ENCODE measurements at places on chromosomes 16 and 17.
A peak's percentile ranks its signal among the peaks of the same experiment; 100 is the strongest.

DNA sequence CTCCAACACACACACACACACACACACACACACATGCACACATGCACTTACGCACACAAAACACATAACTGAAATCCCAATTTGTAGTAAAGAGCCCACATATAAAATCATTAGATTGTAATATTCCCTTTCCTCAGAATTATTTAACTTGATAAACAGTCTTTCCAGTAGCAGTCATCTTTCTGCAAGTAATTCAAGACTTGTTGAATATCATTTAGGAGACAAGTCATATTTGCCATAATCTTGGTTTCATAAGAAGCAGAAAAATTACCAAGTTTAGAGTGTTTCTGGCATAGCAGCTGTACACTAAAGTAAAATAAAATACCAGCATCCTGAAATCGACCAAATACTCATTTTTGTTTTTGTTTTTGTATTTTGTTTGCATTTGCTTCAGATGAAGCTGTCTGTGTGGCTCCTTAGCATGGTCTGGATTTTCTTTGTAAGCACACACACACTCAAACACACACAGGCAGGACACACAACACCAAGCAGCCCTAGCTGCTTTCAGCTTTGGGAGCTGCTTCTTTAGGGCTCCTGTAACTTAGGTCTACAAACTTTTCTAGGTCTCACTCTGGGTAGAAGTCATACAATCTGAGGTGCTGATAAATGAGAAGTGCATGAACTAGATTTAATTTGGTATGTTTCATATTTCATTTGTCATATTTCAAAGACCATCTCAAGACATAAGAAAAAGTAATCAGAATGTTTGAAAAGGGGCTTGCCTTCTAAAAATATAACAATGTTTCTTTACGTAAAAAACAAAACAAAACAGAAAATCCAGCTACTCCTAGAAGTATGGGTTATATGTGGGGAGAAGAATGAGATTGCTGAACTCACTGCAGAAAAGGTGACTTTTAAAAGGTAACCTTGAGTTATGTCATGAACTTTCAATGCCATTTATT lies 3.0 kb downstream of the SALL1 start:
- no peak for DNase-seq

DNA sequence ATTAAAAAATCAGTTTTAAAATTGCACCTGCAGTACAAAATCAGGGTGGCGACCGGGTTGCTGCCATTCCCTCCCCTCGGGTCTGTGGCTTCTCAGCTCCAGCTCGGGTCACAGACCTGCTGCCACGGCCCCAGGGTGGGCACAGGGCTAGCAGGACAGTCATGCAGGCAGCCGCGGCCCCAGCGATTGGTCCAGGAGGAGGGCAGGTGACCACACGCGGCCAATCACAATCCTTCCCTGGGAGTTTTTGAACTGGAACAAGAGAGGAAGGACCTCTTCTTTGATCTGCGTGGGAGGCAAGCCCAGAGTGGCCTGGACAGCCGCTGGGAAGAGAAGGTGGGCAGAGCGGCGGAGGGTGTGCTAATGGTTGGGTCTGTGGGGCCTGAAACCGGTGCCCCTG lies 25.5 kb downstream of the CBFA2T3 start:
- DNase-seq: no peak

- no peak for DNase-seq
Measured at GRCh38 chr17:80705988-80706387, 161.3 kb downstream of the RPTOR start.

DNA sequence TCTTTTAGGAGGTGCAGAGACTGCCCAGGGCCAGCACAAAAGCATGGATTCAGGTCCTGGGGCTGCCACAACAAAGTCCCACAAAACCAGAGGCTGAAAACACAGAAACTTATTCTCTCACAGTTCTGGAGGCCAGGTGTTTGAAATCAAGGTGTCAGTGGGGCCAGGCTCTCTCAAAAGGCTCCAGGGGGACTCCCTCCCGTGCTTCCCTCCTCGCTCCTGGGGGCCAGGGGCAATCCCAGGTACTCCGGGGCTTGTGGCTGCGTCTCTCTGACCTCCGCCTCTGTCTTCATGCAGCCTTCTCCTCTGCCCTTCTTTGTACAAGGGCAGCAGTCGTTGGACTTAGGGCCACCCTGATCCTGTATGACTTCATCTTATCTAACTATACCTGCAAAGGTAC lies 8.3 kb upstream of the RBFOX3 start:
- DNase-seq: no peak

GRCh38 chr16:70680495-70681381 lies 5.1 kb downstream of the MTSS2 start:
- DNase-seq: no peak

GRCh38 chr16:88279998-88280397 lies 102.8 kb upstream of the ZNF469 start:
- DNase-seq: no peak

GRCh38 chr17:47717261-47717697 lies 15.8 kb upstream of the TBX21 start:
- peak; percentile 72 for DNase-seq

- no peak for DNase-seq
Measured at GRCh38 chr17:75428543-75429469, 23.3 kb upstream of the GRB2 start.

GRCh38 chr17:48568499-48569239 lies 9.5 kb downstream of the HOXB4 start:
- no peak for DNase-seq

DNA sequence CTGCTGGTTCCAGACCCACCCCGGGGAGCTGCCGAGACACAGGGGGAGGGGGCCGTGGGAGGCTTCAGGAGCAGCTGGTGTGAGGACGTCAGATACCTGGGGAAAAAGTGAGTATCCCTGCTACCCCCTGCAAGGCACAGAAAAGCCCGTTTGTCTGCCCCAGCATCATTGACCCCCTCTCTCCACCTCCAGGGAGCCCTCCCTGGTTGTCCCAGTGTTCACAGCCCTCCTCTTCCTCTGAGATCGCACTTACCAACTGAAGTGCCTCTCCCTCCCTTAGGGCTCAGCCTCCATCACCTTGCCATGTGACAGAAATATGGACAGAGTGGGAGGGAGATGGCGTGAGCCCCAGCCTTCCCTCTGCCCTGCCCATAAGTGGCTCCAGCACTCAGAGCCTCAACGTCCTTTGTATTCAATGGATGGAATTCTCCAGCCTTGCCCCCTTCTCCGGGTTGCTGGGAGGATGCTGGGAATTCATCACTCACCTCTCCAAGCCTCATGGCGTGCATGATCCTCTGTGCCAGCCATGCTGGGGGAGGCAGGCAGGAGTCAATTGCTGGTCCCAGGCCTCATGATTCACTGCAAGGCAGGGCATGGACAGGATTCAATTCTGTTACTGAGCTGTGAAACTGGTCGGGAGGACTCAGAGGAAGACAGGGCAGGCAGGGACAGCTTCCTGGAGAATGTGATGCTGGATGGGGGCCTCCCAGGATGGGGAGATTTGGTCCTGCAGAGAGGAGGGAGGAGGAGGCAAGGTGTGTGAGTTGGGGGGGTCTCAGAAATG lies 14.6 kb downstream of the SPNS3 start:
- DNase-seq: no peak

- no peak for DNase-seq
Measured at GRCh38 chr16:52280086-52280485, 266.9 kb downstream of the TOX3 start.

DNA sequence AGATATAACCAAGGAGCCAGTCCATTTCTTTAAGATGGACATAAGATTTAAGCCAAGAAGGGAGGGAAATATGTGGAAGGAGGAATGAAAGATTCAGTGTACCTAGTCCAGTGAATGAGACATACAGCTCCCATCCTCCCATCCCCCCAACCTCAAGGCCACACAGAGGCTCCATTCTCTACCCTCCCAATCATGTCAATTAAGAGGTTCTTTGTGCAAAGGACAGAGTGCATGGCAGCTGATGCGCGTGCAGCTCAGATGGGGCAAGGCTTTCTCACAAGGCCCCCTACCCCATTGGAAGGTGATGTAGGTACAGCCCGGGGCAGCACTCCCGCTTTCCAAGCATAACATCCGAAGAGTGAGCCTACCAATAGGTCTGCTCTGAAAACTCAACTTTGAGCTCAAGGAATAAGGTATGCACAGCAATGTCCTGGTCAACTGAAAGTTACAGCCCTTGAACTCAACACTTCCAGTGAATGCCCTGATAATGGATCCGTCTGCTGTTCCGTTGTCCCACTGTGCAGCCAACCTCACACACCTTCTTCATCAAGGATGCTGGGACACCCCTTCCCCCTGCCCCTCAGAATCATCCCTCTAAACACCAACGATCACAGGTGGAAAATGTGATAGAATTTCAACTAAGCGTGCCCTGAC lies 458.1 kb downstream of the SOX9 start:
- DNase-seq: no peak

DNA sequence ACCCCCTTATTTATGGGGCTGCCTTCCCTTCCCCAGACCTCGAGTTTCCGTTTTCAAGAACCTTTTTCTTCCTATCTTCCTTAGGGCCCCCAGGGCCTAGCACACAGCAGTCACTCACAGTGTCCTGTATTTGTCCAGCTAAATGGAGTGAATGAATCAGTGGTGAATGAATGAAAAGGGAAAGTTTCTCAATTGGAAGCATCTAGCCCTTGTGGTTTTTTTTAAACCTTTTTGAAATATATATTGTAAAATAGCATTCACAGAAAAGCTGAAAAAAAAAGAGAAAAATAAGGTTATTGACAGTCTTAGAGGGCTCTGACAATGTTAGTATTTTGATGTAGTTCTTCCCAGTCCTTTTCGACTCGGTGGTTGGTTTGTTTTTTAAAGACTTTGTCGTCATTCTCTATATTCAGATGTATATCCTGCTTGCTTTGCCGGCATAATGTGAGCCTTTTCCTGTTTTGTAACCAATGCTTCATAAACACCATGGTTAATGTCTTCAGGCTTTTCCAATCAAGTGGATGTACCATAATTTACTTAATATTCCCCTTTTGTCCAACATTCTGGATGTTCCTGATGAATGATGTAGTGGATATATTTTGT lies 45.3 kb downstream of the RAI1 start:
- DNase-seq: no peak

DNA sequence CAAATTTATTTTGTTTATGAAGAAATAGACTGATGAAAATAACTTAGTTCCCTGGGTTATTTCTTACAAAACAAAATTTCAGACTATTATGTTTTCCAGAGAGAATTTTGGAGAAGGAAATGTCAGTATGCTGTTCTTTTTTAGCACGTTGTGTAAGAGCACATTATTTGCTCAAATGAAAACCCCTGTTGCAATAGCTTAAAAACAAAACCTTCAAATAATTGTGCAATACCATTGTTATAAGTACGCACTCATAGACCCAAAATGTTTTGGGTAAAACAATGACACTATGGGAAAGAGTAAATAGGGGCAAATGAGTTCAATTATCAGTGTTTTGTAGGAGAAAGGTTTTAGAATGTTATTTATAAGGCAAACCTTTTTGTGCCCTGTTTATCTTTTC lies 18.2 kb downstream of the VMP1 start:
- no peak for DNase-seq

GRCh38 chr17:58086953-58087352 lies 3.7 kb downstream of the DYNLL2 start:
- DNase-seq: no peak

GRCh38 chr17:17120701-17121100 lies 78.4 kb downstream of the MPRIP start:
- DNase-seq: no peak

DNA sequence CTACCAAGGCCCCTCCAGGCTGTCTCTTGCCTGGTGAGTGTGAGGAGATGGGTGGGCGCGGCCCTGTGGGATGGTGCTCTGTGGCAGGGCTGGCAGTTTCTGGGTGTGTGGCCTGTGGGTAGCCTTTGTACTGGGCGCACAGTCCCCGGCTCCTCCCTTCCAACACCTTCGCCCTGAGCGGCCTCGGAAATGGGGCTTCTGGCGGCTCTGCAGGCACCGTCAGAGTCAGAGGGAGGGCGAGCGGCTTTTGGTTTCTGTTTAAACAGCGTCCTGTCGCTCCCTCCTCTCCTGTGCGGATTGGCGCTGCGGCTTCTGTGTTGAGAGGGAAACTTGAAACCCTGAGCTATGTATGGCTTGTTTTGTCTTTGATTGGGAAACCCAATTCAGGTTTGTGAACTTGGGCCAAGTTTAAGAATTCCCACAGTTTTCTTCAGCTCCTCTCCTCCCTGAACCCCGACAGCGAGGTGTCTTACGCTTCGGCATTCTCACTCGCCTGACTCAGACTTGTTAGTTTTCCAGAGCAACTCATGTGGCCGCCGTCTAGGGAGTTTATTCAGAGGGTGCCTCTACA lies 8.3 kb upstream of the ZNF750 start:
- DNase-seq: no peak

GRCh38 chr16:85798901-85799496 lies 345 bp downstream of the EMC8 start:
- peak; percentile 22 for DNase-seq

DNA sequence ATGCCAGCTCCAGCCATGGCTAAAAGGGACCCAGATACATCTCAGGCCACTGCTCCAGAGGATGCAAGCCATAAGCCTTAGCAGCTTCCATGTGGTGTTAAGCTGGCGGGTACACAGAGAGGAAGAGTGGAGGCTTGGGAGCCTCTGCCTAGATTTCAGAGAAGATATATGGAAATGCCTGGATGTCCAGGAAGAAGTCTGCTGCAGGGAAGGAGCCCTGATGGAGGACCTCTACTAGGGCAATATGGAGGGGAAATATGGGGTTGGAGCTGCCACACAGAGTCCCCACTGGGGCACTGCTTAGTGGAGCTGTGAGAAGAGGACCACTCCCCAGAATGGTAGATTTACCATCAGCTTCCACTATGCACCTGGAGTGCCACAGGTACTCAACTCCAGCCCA lies 32.1 kb downstream of the RNF112 start:
- DNase-seq: no peak

DNA sequence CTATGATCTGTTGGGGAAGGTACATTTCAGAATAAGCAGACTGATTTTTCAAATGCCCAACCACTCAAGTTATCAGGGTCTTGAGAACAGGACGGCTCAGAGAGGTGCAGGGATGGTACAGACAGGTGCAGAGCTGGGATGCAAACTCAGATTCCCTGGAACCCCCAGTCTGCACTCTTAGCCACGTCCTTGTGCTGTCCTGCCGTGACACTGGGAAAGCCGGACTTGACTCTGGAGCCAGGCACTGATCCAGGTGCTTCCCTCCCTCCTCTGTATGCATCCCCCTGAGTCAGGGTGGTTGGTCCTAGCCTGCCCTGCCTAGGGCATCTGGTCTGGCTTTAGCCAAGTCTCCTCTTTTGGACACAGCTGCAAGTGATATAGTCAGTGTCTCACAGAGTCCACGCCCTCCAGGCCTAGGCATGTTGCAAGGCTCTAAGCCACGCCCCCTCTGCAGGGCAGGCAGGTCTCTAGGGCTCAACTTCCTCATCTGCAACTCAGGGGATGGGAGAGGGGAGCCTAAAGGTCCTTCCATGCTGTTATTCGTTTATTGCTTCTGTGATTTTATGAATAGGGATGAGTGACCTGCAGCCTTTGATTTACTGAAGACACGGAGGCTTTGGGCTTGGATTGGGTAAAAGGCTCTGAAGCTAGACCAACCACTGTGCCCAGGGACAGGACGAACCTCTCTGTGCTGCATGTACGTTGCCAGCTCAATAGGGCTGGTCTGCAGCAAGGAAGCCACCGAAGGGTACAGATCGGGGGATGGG lies 97.3 kb downstream of the SDK2 start:
- DNase-seq: peak; percentile 19

DNA sequence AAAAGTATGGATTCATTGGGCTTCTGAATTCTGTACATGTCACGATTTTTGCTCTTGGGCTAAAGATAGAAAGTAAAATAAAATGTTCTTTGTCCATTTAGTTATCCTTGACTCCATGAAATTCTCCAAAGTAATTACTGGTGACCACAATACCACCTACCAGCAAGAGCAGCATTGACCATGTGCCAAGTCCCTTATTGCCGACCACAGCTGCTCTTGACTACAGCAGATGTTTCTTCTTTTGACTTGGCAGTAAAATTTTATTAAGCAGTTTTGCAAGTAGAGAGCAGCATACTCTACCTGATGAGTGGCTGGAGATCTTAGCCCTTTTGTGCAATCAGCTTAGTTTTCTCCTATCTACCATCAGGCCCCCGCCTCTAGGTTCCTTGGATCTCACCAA lies 152.2 kb upstream of the TBX2 start:
- DNase-seq: no peak

Measured in stimulated activated CD4-positive, alpha-beta T cell treated with anti-CD3 and anti-CD28 coated beads, Interleukin-4, amount 100 ng/mL, for 4 hours (primary cell).